Sigmoid colon (tissue), 7 donors: ENCODE measurements at places on chromosomes 3 and 15. TPM values are rescaled to one million over a fixed set of nuclear protein-coding genes. Genes with fewer than 3 reads are reported as not detected.

Gene DNAJA4
- 11.4 TPM for total RNA-seq

Gene GP9
- total RNA-seq = not detected

Gene SLC22A13
- total RNA-seq = not detected

Gene ACSBG1
- 3.9 TPM for total RNA-seq

Gene TM6SF1
- 2.6 TPM for total RNA-seq

Gene CPNE9
- 0.14 TPM for total RNA-seq

Gene CEP97
- total RNA-seq = 11.1 TPM

Gene PLSCR4
- 53.5 TPM for total RNA-seq

Gene MUC13
- total RNA-seq = 1.4 TPM

Gene CLDN18
- total RNA-seq = not detected

Gene SST
- 1.1 TPM for total RNA-seq

Gene ADCY5
- 75.6 TPM for total RNA-seq

Gene USP50
- total RNA-seq = not detected

Gene GOLGA8S
- 0.36 TPM for total RNA-seq

Gene CHRNA5
- total RNA-seq = 2.0 TPM

Gene ACP3
- 6.5 TPM for total RNA-seq

DNA sequence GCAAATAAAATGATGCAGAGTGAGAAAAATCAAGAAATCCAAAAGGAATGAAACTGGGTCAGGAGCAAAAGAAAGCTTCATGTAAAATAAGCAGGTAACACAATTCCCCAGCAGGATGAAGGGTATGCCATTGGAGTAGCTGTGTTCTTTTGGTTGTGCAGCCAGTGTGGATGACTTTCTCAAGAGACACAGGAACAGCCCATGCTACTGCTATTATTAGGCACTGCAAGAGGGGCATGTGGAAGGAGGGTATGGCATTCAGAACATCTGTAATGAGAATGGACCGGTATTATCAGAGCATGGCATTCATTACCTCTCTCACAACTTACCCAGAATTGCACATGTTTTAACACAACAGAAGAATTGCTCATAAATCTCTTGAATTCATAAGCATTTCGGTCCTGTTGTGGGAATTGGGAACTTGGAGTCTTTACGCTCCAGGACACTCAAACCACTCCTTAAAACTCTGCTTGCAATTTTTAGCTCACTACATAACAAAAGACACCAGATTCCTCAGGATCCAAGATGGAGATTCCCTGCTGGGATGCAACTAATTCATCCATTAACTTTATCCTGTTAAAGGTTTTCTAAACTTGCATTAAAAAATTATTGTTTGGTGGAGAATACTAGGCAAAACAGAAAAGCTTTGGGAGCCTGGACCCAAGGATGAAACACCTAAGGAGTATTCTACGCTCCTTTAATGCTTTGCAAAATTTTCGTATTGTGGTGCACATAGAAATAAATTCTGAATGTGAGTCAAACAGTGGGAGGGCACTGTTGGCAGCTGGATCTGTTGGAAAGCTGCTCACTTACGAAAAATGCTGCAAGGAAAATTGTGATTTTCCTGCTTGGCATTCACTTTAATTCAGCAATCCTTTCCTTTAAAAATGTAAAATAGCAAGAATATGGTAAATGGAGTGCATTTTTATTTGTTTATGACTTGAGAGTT lies 34.6 kb upstream of the CDIN1 start:
- no peak for DNase-seq

GRCh38 chr3:45795509-45795881 lies 841 bp downstream of the SLC6A20 start:
- DNase-seq = no peak

- DNase-seq = no peak
These were observed 129.4 kb downstream of the FGF12 start for GRCh38 chr3:192597913-192598312.

DNA sequence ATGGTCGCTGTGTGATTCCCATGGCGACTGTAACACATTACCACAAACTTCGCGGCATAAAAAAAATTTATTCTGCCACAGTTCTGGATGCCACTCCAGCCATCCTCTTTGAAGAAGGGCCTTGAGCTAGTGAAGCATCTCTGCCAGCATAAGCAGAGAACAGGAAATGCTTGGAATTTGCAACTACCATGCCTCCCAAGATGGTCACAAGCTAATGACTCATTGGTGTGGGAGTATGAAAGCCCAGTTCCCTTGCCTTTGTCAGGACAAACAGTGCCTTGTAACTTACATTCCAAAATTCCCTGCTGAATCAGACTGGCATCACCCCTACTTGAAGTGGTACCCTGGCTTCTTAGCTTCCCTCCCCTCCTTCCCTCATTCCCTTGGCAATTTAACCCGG lies 129.7 kb downstream of the PROS1 start:
- DNase-seq = no peak

DNA sequence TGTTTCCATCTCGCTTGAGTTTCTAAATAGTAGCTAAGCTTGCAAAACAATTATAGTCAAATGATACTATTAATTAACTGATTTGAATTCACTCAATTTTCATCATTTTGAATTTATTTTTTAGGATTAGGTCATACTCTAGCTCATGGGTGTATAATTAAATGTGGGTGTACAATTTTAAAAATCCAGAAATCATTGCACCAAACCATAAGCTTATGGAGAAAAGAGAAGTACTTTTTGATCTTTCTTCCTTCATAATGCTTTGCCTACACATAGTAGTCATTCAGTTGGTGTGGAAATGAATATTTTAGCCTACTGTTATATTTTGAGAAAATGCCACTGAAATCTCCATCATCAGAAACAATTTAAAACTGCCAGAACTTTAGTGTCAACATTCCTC lies 175.1 kb downstream of the CD47 start:
- DNase-seq = no peak

DNA sequence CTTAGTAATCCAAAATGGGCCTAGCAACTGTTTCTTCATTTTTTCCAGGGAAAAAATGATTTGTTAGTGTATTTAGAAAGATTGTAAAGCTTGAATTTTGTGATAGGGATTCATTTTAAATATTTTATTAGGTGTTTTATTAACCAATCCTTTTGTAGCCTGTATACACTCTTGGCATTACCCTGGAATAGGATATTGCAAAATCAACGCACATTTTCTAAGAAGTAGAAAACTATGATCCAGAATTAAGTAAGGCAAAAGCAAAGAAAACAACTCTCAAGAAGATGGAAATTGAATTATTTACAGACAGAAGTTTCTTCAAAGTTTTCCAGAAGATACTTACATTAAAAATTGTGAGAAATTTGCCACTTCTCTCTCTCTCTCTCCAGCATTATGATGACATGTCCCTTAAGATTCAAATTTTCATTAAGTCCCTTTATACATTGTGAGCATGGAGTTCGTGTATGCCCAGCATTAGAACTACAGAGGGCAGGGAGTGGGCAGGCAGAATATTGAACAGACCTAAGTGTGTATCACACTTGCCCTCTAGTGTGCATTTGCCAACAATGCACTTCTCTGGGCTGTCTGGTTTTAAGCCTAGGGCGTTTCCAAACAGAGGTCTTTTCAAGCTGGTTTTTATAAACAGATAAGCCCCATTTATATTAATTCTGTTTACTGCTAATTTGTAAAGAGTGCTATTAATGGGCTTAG lies 28.5 kb upstream of the CMSS1 start:
- DNase-seq = no peak

- DNase-seq = no peak
These were observed 29.5 kb downstream of the ZNF662 start for GRCh38 chr3:42935472-42935871.

GRCh38 chr3:133384331-133385027 lies 15.4 kb upstream of the BFSP2 start:
- no peak for DNase-seq

GRCh38 chr3:1015826-1016225 lies 77.0 kb upstream of the CNTN6 start:
- DNase-seq = no peak

GRCh38 chr3:184067573-184068055 lies 14.8 kb downstream of the HTR3C start:
- no peak for DNase-seq

DNA sequence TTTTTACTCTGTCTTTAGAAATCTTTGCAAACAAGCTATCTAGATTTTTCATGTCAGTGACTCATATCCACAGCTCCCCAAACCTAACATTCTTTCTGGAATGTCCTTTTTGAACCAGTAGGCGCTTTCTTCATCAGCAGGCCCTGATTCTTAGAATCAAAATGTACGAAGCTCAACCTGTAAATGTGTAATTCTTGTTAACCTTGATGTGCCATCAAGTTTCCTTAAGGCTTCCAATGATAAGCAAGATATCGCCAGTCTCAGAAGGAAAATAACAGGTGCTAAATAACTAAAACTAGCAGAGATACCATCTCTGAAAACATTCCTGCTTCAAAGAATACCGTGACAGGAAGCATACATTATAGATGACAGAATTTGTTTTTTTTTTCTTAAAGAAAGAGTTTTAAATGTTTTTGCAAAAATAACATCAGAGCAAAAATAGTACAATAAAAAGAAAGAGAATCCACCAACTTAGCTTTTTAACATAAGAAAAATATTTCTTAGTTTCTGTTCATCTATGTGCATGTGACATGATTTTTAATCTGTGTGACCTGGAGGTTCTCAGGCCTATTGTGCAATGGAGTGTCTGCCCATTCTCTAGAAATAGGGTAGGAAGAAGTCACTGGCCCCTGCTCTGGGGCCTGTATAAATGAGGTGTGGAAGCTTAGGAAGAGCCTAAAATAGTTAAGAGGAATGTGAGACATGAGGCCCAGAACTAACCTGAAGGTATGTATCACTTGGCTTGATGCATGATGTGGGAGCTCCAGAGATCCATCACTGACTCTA lies 14.7 kb upstream of the SECISBP2L start:
- no peak for DNase-seq

- no peak for DNase-seq
These were observed 16.1 kb downstream of the MINDY4B start for GRCh38 chr3:150889106-150889505.

- peak; percentile 22 for DNase-seq
These were observed 271.3 kb upstream of the RGMA start for GRCh38 chr15:93360318-93360717.

- no peak for DNase-seq
These were observed 405.9 kb downstream of the ROBO1 start for GRCh38 chr3:79361748-79362378.

- DNase-seq = no peak
These were observed 32.8 kb downstream of the ZBTB38 start for GRCh38 chr3:141401095-141401494.

DNA sequence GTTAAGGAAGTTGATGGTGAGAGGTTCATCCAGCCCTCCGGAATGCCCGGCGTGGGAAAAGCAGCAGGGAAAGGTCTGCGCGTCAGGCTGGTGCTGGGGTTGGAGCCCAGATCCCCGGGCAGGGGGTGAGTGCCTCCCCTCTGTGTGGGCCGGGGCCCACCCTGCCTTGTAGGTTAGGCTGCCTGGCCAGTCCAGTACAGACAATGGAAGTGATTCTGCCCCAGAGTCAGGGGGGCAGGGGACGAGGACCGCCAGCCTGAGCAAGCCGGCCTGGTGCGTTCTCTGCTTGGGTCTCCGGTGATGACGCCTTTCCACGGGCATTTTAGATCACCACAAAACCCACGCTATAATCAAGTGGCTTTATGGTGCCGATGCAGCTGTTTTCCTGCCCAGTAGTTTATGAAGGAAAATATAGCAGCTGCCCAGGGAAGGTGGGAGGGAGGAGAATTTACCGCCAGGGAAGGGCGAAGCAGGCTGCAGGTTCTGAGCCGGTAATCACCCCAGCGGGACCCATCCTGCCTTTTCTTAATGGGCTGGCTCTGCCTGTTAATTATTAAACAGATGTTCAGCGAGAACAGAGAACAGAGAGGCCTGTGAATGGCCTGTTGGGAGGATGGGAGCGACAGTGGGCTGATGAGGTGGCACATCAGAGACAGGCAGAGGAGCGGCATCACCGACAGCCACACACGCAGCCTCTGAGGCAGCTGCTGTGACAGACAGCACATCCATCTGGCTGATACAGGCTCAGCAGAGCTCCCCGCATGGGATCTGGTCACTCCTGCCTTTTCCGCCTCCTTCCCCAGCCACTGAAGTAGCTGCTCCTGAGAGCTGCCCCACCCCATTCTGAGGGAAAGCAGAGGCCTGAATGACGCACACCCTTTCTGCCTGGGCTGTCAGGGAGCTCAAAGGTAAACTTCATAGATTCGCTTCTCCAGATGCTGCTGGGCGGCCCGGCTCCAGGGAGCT lies 35.2 kb downstream of the BDH1 start:
- no peak for DNase-seq

DNA sequence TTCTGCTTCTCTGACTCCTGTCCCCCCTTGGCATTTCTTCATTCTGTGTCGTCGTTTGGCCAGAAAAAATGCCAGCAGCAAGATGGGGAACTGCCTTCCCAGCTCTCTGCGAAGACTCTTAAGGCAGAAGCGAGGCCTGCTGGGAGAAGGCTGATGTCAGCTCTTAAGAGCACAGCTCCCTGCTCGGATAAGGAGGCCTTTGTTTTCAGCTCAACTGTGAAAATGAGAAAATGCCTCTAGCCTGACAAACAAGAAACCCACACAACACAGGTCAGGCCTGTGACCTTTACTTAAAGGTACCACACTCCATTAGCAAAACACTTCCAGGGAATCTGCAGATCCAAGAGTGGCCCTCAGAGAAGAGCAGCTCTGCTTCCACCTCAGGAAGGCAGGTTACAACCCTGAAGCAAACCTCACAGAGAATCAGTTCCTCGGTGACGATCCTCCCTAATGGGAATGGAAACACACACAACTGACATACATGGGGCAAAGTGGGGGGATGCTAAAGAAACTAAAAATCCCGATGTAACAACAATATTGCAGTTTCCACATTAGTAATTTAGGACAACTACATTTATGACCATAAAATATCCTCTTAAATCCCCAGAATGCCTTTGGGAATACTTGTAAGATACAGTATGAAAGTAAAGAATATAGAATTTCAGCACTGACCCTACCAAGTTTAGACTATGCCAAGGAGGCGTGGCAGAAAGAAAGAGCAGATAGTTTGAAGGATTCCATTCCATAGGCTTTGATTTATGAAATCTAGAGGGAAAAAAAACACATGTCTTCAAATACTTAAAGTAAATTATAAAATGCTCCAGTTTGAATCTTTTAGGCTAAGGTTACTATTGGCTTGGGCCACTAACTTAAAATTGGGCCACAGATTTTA lies 52.1 kb downstream of the VGLL4 start:
- peak; percentile 85 for DNase-seq

DNA sequence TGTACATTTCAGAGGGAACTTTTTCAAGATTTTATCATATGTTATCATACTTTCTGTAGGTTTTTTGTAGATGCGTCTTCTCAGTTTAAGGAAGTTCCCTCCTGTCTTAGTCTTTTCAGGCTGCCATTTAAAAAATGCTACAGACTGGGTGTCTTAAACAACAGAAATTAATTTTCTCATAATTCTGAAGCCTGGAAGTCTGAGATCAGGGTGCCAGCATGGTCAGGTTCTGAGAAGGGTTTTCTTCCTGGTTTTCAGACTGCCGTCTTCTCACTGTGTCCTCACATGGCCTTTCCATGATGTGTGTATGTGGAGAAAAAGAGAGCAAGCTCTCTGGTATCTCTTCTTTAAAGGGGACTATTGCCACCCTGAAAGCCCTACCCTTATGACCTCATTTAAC lies 189.9 kb upstream of the SOX2 start:
- DNase-seq = no peak

DNA sequence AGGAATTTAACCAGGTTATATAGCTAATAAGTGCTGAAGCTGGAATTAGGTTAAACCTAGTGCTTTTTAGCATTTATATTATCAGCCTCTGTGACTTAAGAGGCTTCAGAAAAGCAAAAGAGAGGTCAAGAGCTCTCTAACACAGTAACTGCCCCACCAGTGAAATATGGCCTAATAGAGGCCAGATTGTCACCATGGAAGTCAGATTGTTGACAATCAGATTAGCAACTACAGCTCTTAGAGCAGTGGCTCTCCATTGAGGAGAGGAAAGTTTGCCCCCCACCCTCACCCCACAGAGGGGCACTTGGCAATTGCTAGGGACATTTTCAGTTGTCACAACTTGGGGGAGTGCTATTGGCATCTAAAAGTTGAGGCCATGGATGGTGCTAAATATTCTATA lies 23.3 kb upstream of the LMOD3 start:
- DNase-seq = no peak
